ENCODE measurements at places on chromosomes 1 and 21.

DNA sequence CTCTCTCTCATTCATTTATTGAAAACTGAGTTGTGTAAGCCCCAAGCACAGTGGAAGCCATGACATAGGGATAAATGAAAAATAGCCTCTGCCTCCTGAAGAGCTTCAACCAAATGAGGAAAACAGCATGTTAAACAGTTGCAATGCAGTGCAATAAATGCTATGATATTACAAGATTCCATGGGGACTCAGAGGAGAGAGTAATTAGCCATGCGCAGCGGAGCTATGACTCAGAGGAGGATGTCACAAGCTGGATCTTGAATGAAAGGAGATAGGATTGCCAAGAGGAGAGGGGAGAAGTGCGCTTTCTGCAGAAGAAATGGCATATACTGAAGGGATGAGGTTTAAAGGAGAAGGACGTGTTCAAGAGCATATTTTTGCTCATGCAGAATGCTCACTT, 231.3 kb upstream of the PLXNA2 start:
- peak; percentile 70 for DNase-seq

DNA sequence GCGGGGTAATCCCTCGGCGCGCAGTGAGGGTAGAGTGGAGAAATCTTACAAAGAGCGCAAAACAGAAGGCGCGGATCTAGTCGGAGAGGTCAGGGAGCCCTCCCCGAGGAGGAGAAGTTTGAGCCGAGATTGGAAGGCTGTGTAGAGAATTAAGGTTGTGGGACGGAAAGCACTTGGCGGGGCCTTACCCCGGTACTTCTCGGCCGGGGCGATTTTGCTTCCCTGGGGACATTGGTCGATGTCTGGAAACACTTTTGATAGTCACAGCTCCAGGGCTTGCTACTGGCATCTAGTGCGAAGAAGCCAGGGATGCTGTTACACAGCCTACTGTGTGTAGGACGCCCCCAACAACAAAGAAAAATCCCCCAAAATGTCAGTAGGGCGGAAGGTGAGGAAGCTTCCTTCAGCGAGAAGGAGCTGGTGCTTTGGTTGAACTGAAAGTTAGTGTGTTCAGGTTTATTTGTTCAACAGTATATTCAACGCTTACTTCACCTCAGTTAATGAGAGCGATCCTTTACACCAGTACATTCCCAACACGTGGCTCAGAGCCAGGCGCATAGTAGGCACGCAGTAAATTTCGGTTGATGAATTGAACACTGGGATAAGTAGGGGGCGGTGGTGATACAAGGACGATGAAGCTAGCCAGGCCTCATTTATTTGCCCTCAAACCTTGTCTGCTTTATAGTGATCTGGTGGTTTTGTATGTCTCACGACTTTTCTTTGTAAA, 807 bp downstream of the CEP85 start:
- DNase-seq = peak; percentile 19

- no peak for DNase-seq
Measured at GRCh38 chr1:177174921-177175634, 4.3 kb downstream of the BRINP2 start.

DNA sequence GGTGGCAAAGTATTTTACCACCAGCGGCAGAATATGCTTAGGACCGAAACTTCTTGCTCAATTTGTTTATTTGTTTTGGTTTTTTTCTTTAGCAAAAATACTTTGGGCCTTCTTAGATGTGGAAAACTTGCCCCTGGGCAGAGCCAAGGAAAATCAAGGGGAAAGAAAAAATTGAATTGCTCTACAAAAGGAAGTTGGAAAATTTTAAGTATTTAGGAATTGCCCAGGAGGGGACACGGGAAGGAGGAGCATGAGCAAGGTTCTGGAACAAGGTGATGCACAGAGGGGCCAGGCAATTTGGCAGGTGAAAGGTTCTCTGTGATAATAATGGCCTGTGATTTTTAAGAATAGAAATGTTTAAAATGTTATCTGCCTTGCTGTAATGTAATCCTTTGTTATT, 28.6 kb downstream of the SGIP1 start:
- no peak for DNase-seq

GRCh38 chr1:156232201-156232894, 9.6 kb upstream of the BGLAP start:
- no peak for DNase-seq

GRCh38 chr1:10687782-10688408, 108.6 kb downstream of the CASZ1 start:
- DNase-seq = peak; percentile 51

DNA sequence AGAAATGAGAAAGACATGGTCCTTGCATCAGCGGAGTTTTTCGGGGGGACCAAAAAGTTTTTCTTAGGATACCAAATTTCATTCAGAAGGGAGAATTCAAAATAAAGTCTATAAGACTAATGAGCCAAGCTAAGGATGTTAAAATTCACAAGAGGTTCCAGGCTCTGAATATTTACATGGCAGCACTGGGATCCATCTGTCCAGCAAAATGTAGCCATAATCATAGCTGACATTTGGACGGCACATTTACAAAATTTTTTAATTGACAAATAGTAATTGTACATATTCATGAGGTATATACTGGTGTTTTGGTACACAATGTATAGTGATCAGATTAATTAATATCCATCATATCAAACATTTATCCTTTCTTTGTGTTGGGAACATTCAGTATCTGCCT, 107.9 kb downstream of the ZNF648 start:
- DNase-seq = no peak

DNA sequence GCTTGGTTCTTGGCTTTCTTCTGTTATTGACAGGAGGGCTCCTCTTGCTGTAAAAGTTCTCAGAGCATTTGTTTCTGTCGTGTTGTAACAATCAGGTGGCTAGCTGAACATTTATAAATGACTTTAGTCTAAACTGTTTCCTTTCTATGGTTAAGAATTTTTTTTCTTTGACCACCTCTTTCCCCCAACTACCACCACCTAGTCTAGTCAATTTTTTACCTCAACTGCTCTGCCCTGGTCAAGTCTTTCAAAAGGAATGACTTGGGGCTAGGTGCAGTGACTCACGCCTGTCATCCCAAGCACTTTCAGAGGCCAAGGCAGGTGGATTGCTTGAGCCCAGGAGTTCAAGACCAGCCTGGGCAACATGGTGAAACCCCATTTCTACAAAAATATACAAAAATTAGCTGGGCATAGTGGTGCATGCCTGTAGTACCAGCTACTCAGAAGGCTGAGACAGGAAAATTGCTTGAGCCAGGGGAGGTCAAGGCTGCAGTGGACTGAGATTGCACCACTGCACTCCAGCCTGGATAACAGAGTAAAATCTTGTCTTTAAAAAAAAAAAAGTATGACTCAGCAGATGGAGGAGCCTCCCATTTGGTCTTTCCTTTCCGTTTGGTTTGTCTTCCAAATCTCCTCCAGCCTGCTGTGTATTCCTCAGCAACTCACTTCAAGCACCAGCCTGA, 40.7 kb downstream of the MAP3K21 start:
- peak; percentile 27 for DNase-seq

DNA sequence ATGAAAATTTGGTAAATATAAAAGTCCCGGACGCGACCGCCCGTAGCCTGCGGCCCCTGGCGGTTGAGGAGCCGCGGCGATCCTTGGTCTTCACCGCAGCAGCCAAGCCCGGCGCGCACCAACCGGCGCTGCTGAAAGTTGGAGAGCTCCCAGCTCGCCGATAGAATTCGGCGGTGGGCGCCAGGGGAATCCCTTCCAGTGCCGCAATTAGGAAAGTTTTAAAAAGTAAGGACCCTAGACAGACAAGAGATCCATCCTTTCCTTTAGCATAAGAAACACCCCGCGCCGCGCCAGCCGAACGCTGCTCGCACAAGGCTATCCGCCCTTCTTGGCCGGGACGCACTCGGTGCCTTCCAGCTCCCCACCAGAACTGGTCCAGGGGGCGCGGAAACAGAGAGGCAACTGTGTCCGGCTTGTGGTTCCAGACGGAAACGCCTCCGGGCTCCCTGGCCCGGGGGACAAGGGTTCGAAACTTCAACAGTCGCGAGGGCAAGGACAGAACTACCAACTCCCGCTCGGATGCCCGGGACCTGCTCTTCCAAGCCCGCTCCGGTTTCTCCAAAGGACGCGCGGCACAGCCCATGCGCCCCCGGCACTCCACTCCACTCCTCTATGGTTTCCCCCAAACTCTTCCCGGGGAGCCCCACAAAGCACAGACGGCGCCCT, 1.7 kb downstream of the FAM78B start:
- DNase-seq = peak; percentile 34

GRCh38 chr1:19534281-19534680, 48.9 kb upstream of the CAPZB start:
- DNase-seq = no peak

GRCh38 chr21:43925096-43925481, 60.1 kb downstream of the AGPAT3 start:
- DNase-seq = no peak

GRCh38 chr1:101474039-101474665, 237.3 kb downstream of the S1PR1 start:
- DNase-seq = peak; percentile 2

DNA sequence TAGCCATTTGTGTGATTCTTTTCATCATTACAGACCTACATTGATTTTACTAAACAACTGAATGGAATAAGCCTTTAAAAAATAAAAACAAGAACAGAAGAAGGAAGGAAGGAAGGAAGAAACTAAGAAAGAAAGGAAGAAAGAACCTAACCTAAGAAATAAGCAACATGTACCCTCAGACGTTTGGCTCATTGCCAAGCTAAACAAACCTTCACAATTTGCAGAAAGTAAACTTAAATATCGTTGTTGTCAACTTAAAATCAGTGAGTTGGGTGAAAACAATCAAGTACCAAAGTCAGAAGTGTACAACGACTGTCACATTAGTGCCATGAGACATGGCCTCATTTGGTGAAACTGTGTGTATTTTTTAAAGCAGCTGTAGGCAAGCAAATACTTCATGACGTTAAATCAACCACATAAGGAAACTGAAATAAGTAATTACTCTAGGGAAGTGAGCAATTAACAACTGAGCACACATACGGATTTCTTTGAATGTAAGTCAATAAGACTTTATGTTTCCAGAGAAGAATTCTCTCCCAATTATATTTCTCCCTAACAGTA, 313.1 kb upstream of the TMPRSS15 start:
- no peak for DNase-seq

GRCh38 chr1:167268347-167268787, 47.7 kb downstream of the POU2F1 start:
- DNase-seq = no peak

DNA sequence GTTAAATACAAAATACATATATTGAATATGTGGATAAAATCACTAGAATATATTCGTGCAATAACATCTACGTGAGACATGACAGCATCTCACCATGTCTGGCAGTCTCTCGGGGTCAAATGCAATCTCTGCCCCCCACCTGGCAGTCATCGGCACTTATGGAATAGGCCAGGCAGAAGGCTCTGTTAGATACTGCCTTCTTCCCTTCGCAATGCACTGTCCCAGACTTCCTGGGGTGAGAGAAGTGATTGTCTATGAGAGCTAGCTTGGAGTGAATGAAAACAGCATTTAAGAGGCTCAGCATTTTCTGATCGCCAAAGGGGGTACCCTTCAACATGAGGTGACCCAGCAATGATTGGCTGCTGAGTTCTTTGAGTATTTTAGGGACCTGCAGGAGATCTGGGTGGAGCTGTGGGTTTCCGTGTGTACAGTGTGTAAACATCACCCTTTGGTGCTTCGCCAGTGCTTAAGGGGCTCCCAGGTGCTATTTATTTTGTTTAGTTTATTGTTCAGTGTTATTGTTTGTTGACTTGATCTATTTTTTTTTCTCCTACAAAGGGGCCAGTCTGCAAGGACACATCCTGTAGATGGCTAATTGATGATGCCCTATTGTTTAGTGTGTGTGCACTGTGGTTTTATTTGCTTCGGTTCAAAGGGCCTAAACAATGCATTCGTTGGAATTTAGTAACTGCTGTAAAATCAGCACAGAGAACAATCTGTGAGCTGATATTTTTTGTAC, 10.2 kb downstream of the ERG start:
- DNase-seq = no peak

DNA sequence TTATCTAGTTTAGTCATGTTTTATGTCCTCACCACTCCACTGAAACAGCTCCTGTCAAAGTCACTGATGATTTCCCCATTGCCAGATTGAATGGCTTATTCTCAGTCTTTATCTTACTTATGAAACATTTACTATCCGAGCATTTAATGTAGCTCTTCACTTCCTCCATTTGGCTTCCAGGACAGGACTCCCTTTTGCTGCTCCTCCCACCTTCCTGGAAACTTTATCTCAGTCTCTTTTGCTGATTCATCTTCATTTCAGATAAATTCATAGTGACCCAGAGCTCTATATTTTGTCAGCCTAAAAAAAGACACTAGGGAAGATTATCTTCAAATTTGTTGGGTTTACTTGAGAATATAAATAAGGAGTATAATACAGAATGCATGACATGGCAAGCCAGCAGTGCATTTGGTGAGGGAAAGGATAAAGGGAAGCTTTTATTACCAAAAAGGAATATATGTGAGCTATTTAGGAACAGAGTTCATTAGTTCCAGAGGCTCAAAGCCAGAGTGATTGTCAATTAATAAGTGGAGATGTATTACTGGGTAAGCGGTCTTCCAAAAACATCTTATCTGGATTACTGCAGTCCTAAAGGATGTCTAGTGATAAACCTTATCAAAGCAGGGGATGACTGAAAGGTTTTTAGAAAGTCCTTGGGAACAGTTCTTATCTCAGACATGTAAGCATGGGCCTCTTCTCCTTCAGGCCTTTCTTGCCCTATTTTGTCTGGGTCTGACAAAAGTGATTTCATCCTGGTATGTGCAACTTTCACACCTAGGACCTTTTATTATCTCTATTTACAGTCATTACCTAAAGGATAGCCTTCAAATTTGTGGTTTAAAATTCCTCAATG, 25.6 kb downstream of the IL23R start:
- no peak for DNase-seq

GRCh38 chr1:220809704-220810103, 23.0 kb downstream of the MTARC1 start:
- no peak for DNase-seq

DNA sequence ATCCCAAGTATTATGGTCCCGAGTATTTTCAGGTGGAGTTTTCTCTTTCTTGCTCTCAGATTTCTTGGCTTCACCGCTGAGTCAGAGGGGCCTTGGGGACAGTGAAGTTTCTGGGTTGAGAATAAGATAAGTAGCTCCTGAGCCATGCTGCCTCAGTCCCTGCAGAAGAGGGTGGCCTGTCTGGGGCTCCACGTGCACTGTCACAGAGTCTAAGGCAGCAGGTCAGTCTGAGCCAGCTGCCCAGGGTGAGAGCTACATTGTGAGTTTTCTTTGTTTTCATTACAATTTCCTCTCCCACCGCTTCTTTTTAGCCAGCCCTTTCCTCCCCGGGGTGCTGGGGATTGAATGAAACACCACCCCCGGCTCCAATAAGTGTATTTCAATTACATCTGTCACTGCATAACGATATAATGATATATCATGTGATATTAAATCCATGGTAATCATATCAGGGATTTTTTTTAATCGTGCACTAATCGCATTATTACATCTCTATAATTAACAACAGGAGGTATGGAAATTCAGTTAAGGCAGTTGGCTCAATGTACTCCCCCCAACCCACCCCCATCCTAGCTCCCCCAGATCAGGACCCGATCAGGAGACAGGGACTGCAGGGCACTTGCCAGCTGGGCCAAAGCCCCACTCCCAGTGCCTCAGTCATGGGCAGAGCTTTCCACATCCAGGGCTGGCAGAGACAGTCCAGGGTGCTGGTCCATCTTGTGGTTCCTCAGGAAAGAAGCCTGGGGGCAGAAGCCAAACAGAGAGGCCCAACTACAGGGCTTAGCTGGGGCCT, 43.7 kb downstream of the DMAP1 start:
- no peak for DNase-seq

Data from fibroblast of upper back skin (primary cell).